ENCODE measurements at places on chromosomes 7 and 10. TPM values are rescaled to one million over a fixed set of nuclear protein-coding genes. Genes with fewer than 3 reads are reported as not detected.

Gene HOXA3
- 16.5 TPM for total RNA-seq

DNA sequence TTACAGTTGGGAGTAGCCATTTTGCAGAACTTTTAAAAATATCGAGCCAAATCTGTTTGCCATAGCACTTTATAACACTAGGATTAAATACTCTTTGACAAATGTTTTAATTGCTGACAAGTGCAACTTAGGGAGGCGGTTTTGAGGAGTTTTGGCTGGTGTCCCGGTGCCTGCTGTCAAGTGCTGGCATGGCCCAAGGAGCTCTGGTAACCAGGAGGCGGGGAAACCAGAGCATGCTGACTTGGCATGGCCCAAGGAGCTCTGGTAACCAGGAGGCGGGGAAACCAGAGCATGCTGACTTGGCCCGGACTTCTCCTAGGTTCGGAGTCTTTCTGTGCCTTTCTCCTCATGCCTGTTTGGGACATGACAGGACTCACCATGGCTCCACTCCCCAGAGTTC, 30.8 kb upstream of the ZNF32 start:
- DNase-seq: peak; percentile 44

- DNase-seq: peak; percentile 29
These were observed 14.7 kb downstream of the CDNF start for GRCh38 chr10:14822879-14823755.

- no peak for DNase-seq
These were observed 35.2 kb upstream of the CAV2 start for GRCh38 chr7:116464375-116464774.

Gene SLC18A3
- 0.27 TPM for total RNA-seq

GRCh38 chr7:377080-378040, 87.4 kb downstream of the FOXL3 start:
- peak; percentile 8 for DNase-seq

DNA sequence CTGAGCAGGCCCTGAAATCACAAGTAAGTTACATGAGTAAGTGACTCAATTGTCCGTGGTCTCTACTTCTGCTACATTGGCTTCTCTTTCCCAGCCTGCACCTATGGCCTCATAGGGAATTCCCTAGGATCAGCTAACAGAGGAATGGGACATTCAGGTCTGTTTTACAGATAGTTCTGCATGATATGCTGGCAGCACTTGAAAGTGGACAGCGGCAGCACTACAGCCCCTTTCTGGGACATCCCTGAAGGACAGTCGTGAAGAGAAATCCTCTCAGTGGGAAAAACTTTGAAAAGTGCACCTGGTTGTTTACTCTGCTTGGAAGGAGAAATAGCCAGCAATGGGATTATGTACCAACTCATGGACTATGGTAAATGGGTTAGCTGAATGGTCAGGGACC, 293.1 kb upstream of the CACNA2D1 start:
- no peak for DNase-seq

- no peak for DNase-seq
These were observed 74.9 kb upstream of the STEAP1B start for GRCh38 chr7:22574754-22575520.

DNA sequence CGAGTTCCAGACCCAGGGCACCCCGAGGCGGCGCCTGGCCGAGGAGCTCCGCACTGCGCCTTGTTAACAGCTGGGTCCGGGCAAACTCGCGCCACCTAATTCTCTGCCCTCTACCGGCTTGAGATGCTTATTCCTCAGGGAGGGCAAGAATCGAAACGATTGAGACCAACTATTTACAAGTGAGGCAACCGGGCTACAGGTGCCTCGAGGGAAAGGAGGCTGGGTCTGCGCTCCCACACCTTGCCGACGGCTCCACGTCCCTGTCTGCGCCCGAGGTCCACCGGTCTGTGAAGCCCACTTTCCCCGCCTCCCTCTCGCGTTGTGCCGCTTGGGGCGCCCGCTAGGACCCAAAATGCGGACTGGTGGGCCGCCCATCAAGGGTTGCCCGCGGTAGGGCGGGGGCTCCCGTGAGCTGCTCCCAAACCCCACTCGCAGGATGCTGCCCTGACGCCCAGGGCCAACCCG, 527 bp downstream of the AKR1B1 start:
- DNase-seq: peak; percentile 56

DNA sequence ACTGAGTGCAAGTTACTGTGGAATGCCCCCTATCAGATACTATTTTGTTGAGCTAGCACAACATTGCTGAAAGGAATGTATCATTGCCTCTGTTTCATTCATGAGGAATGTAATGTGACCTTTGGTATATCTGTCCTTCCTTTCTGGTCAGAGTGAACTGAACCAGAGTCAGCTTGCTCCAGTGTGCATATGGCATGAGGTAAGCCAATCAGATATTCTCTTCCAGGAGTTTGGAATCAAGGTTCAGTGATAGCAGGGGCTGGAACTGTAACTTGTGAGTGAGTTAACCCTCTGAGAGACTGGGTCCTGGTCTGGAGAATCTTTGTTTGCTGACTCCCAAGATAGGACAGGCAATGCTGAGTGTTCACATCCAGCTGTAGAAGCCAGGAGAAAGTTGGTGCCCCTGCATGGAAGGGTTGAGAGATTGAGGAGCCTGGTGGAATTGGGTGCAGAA, 45.3 kb upstream of the OSBPL3 start:
- no peak for DNase-seq

Gene PAPSS2
- total RNA-seq: 17.3 TPM

Gene PRPS1L1
- total RNA-seq: not detected

Gene ICA1
- total RNA-seq: 47.9 TPM

Gene CTBP2
- total RNA-seq: 71.9 TPM

DNA sequence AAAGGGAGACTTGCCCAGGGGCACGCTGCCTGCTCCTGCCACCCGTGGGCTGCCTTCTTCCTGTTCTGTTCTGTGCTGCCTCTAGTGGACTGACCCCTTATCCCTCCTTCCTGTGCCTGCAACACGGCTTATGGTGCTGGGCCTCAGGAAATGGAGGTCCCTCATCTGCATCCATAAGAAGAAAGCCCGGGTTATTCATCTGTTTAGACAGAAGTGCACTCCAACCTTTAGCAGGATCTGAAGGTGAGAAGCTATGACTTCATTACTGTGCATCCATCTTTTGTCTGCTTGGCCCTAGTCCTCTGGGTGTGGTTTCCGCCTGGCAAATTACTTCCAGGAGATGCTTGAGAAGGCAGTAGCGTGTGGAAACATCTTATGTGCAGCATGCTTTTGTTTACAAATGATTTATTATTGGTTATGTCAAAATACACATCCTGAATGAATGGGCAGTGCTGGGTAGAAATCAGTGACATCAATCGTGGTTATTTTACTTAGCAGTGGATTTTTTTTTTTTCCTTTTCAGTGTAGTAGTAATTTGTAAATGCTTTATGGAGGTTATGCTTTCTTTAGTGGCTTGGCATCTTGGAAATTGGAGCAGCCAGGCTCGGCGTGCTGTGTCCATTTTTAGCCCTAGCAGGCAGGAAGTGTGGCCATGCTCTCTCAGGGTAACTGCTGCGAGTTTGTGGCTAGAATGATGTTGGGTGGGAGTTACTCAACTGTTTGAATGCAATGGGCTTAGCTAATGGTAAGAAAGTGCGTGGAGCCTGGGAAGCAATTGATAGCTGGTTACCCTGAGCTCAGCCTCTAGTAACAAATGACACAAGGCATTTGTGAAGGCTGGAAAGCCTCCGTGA, 12.7 kb downstream of the PTPRE start:
- DNase-seq: no peak

Gene RTKN2
- total RNA-seq: not detected

Gene CCDC172
- not detected for total RNA-seq

DNA sequence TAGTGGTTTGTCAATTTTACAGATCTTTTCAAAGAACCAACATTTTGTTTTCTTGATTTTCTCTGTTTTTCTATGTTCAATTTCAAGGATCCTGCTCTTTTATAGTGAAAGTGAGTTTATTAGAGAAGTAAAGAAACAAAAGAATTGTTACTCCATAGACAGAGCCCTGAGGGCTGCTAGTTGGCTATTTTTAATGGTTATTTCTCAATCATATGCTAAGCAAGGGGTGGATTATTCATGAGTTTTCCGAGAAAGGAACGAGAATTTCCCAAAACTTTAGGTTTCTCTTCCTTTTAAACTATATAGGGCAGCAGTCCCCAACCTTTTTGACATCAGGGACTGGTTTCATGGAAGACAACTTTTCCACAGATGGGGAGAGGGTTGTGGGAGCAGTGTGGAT, 165.0 kb downstream of the CCSER2 start:
- DNase-seq: no peak

DNA sequence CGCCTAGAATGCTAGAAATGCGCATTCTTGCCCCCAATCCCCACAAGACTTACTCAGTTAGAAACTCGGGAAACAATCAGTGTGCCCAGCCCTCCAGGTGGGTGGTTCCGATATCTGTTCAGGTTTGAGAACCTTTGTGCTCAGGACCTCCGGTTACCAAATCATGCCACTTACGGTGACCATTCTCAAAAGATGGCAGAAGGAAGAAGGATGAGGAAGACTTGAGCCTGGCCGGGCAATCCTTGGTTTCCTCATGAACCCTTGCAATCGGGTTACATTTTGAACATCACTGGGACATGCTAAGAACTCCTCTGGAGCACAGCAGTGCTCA, 52.1 kb downstream of the RBM17 start:
- no peak for DNase-seq

Gene ZP3
- total RNA-seq: 3.4 TPM

Gene TACR2
- total RNA-seq: 132 TPM

DNA sequence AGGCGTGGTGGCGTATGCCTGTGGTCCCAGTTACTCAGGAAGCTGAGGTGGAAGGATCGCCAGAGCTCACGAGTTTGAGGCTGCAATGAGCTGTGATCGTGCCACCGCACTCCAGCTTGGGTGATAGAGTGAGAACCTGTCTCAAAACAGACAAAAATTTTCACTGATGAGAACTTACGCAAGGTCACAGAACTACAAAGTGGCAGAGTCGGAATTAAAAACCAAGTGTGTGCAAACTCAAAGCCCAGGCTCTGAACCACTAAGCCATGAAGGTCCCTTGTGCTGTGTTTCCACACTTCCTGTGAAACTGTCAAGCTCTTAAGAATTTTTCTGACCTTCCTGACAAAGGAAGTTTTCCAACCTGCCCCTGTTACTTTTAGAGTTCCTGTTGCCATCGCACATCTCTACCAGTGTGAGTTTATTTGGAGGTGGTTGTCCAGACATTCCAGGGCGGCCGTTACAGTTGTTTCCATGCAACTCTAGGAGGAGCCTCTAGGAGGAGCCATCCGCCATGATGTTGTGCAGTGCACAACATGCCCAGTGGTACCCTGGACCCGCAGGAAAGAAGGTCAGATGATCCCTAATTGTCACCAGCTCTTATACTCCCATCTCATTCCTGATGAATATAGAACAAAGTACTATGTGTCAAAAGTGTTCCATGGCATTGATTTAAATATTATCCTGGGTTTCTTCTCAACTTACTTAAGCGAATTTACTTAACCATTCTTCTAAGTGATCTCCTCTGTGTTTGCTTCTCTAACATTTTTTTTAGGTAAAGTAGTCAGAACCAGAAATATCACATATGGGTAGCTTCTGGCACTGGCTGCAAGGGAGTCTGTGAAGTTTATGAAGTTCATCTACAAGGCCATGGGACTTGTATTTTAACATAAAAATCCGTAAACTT, 49.0 kb upstream of the LYZL1 start:
- DNase-seq: no peak

Gene COMTD1
- 90.7 TPM for total RNA-seq

Gene PNLIPRP2
- 4.2 TPM for total RNA-seq

Gene SYT15
- total RNA-seq: 0.32 TPM

GRCh38 chr7:158740657-158741293, 36.2 kb upstream of the NCAPG2 start:
- DNase-seq: no peak

- no peak for DNase-seq
These were observed 83.6 kb downstream of the CD36 start for GRCh38 chr7:80721883-80722615.

GRCh38 chr7:114356133-114356532, 58.5 kb upstream of the FOXP2 start:
- DNase-seq: no peak

DNA sequence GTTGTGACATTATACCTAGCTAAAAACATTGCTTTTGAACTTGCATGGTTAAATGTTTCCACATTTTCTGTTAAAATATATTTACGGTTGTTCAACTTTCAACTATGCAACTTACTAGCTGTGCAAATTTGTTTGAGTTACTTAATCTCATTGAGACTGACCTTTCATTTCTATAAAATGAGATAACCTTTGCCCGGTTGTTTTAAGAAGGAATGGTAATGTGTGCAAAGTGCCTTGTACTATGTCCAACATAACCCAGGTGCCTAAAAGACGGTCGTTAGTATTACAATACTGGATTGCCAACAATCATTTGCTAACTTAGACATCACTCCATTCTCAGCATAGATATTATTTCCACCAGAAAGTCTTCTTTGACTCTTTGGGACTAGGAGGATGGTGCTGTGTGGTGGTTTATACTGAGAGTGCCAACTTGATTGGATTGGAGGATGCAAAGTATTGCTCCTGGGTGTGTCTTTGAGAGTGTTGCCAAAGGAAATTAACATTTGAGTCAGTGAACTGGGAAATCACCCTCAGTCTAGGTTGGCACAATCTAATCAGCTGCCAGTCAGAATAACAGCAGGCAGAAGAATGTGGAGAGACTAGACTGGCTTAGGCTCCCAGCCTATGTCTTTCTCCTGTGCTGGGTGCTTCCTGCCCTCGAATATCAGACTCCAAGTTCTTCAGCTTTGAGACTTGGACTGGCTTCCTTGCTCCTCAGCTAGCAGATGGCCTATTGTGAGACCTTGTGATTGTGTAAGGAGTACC, 85.2 kb upstream of the PDSS1 start:
- peak; percentile 45 for DNase-seq

GRCh38 chr10:85914720-85915119, 451.9 kb downstream of the GRID1 start:
- no peak for DNase-seq

- DNase-seq: no peak
These were observed 712 bp downstream of the FOXP2 start for GRCh38 chr7:114415064-114415989.

DNA sequence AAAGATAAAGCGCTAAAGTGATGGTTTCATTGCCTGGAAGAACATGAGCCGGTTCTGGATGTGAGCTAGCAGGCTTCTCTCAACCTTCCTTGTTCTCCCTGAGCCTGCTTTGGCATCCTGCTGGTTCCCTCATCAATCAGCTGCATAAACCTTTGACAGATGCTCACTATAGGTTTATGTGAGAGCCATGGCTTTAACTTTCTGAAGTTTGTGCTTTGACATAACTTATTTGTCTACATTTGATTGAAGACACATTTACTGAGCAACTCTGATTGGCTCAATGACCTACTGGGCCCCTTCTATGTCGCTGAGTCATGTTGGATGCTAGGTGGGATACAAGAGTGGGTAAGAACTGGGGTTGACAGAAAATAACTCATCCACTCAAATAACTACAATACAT, 192.0 kb downstream of the ADAM12 start:
- no peak for DNase-seq

- no peak for DNase-seq
These were observed 11.5 kb upstream of the GATA3 start for GRCh38 chr10:8042721-8043568.

DNA sequence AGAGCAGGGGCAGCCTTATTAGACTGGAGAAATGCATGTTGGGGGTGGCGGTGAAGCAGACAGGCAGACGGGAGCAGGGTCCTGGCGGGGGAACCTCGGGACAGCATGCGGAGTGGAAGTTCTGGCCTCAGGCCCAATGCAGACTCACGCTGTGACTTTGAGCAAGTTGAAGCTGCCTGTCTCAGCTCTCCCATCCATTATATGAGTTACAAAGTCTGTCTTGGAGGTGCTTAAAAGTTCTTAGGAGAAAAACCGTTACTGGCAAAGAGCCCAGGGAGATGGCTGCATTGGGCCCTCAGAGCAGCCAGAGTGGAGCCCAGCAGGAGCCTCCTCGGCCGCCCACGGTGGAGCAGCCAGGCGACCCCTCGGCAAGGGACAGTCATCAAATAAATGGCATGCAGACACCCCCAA, 509.5 kb downstream of the PLXNA4 start:
- DNase-seq: peak; percentile 20

GRCh38 chr10:24722676-24723385, 856 bp downstream of the ARHGAP21 start:
- peak; percentile 53 for DNase-seq

Measured in transverse colon (tissue), 4 donors.